ENCODE measurements at places on chromosomes 16 and 17. TPM values are rescaled to one million over a fixed set of nuclear protein-coding genes. Genes with fewer than 3 reads are reported as not detected.

The ADGRG1 gene
- total RNA-seq = 0.97 TPM

The LGALS9B gene
- not detected for total RNA-seq

The CPHXL2 gene
- total RNA-seq = not detected

The ANKRD40CL gene
- not detected for total RNA-seq

The MYOCD gene
- total RNA-seq = 11.0 TPM

The USP10 gene
- 53.1 TPM for total RNA-seq

The CCL2 gene
- total RNA-seq = 99.3 TPM

The EFCAB3 gene
- total RNA-seq = not detected

The KRTAP4-8 gene
- total RNA-seq = not detected

The MEOX1 gene
- 6.0 TPM for total RNA-seq

The FAM171A2 gene
- total RNA-seq = 0.86 TPM

The ZNF205 gene
- 14.2 TPM for total RNA-seq

The KCNJ18 gene
- not detected for total RNA-seq

The SLC5A10 gene
- total RNA-seq = not detected

The TPSB2 gene
- total RNA-seq = not detected

The OGFOD1 gene
- total RNA-seq = 65.6 TPM

The HEATR9 gene
- total RNA-seq = not detected

The PFN1 gene
- 784 TPM for total RNA-seq

The TBC1D3H gene
- not detected for total RNA-seq

The NR1D1 gene
- 1.7 TPM for total RNA-seq

The ACSF3 gene
- total RNA-seq = 20.7 TPM

The AOC2 gene
- 0.43 TPM for total RNA-seq

The FBXO39 gene
- total RNA-seq = 0.32 TPM

The DCUN1D3 gene
- total RNA-seq = 24.5 TPM

The ARL6IP1 gene
- 161 TPM for total RNA-seq

The GAS2L2 gene
- total RNA-seq = not detected

The OR1F1 gene
- under 0.01 TPM for total RNA-seq

The CFAP97D1 gene
- not detected for total RNA-seq

The SLX4 gene
- 7.1 TPM for total RNA-seq

The TP53TG3F gene
- under 0.01 TPM for total RNA-seq

The SHISA9 gene
- total RNA-seq = not detected

The CTRB2 gene
- total RNA-seq = not detected

The KRT12 gene
- not detected for total RNA-seq

The DOK4 gene
- 34.5 TPM for total RNA-seq

The BEAN1 gene
- under 0.01 TPM for total RNA-seq

The SLC16A5 gene
- 5.6 TPM for total RNA-seq

The KDM8 gene
- total RNA-seq = 3.9 TPM

The RAB26 gene
- total RNA-seq = 0.97 TPM

The CD7 gene
- not detected for total RNA-seq

The TBC1D26 gene
- total RNA-seq = not detected

The MT1A gene
- 1.9 TPM for total RNA-seq

The SHBG gene
- 0.64 TPM for total RNA-seq

The NT5M gene
- 1.3 TPM for total RNA-seq

The TRIM72 gene
- not detected for total RNA-seq

All from fibroblast of villous mesenchyme (primary cell).